G401 (cell line): ENCODE measurements at places on chromosomes 3 and 15.

DNA sequence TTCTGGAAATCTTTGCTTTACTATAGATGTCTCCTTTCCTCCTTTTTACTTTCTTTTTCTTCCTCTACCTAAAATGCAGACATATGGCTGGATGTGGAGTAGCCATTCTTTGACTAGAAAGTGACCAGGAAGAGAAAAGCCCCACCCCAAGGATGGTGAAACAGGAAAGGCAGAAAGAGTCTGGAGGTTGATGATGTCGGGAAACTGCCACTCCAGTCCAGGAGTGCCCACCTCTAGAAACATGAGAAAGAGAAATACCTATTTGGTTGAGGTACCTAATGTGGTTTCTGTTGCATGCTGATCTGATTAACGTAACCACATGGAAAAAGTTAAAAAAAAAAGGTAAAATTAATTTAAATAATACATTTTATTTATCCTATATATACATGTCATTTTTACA is 55.2 kb upstream of the SSR3 start:
- DNase-seq = no peak

GRCh38 chr15:44084770-44085169 is 110.3 kb downstream of the FRMD5 start:
- no peak for DNase-seq

DNA sequence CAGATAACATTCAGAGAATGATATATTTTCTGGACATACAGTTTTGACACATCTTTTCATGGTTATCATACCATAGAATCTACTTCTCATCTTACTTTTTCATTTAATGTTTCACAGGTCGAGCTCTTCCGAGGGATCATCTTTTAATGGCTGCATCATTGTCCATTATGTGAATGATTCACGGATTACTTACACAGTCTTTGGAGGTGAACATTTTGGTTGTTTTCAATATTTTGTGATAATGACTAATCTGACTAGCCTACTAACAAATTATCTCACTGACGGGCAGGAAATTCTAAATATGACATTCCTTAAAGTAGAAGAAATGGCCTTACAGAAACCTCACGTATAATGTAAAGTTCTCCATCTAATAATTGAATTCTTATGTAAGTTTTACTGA is 209.1 kb upstream of the STRIT1 start:
- no peak for DNase-seq

DNA sequence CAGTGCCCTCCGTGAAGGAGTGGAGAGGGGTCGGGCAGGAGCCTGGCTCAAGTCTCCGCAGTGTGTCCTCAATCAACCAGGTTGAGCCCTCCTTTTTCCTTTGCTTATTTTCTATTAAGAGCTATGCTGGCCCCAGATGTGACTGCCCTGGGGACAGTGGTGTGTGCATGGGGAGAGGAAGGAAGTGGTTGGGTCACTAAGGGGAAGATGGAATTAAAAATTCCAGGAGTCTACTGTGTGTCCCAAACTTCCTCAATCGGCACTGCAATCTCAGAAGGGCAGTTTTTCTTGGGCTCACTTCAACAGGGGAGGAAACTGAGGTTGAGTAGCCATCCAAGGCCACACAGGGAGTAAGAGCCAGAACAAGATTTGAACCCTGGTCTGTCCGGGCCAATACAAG is 13.7 kb upstream of the GRIP2 start:
- no peak for DNase-seq

- no peak for DNase-seq
These were observed 118.0 kb downstream of the IQCH start for GRCh38 chr15:67372543-67372942.

- DNase-seq = no peak
These were observed 145.1 kb downstream of the SEMA6D start for GRCh38 chr15:47862402-47862801.

DNA sequence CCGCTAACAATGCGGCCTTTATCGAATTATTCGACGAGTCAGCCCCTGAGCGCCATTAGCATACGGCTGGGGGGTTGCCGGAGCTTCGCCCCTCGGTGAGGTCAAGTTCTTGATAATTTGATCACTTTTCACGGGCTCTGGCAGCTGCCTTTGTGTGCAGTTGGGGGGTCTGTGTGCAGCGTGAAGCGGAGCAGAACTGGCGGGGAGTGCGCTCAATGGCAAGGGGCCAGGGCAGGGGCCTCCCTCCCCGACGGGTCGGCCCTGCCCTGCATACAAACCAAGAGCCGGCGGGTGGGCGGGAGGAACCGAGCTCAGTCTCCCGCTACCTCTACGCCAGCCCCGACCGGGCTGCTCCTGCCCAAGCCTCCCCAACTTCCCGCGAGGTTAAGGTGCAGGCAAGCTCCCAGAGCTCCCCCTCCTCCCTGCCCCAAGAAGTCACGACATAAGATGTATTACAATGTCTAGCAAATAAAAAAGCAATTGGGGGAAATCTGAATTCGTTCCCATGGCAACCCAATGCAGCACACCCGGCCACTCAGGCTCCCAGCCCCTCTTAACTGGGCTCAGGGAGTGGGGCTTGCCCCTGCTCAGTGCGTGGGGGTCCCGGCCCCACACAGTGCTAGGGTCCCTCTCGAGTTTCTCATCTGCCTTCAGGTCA is 34.1 kb upstream of the POLG start:
- DNase-seq = no peak

- no peak for DNase-seq
These were observed 107.9 kb downstream of the P3H2 start for GRCh38 chr3:190012784-190013183.

DNA sequence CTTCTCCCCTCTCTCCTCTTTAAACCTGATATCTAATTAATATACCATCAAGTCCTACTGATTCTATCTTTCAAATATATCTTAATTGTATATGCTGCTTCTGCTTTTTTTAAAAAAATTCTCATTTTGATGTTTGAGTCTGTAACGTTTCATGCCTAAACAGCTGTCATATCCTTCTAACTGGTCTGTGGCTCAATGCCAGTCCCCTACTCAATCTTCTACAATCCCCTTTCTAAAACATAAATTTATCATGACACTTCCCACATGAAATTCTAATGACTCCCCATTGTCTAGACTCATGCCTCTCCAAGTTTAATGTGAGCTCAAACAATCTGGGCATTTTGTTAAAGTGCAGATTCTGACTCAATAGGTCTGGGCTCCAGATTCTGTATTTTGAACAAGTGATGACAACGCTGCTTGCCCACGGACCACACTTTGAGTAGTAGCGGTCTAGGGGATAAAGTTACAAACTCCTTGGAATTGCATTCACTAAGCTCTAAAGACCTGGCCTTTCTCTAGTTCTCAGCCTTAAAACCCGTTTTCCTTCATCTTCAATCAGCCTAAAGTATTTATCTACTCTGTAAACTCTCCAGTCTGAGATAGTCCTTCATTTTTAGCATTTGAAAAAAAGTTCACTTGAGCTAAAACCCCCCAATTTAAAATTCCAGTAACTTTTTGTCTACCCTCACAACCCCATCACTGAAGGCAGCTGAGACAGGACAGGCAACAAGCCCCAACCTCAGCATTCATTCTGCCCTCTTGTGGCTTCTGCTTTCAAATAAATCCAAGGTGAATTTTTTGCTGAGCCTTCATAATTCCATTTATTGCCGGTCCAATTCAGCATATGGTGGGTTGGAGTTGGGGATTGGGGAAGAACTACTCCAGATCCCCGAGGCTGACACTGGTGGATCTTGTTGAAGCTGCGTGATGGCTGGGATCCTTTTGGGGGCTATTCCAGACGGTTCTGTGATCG is 88.1 kb upstream of the THRB start:
- DNase-seq = no peak

GRCh38 chr3:18127859-18128681 is 297.1 kb downstream of the SATB1 start:
- no peak for DNase-seq

GRCh38 chr15:46956881-46957280 is 760.4 kb upstream of the SEMA6D start:
- no peak for DNase-seq

GRCh38 chr3:52194485-52195290 is 3.3 kb upstream of the ALAS1 start:
- DNase-seq = no peak

DNA sequence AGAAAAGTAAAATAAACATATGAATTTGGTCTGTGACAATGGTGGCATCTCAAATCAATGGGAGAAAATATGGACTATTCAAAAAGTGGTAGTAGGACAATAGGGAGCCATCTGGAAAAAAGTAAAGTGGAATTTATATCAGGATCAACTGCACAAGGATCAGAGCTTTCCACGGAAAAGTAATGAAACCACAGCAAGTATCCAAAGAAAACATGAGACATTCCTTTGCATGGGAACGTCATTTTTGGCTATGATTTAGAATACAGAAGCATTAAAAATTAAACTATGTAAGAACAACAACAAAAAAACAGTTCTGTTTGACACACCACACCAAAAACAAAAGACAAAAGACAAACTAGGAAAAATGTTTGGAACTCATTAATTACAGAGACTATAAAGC is 18.7 kb downstream of the CRBN start:
- no peak for DNase-seq

GRCh38 chr15:86336051-86336788 is 256.5 kb downstream of the AGBL1 start:
- DNase-seq = no peak

- DNase-seq = no peak
These were observed 8.5 kb upstream of the MUC4 start for GRCh38 chr3:195820186-195820585.

DNA sequence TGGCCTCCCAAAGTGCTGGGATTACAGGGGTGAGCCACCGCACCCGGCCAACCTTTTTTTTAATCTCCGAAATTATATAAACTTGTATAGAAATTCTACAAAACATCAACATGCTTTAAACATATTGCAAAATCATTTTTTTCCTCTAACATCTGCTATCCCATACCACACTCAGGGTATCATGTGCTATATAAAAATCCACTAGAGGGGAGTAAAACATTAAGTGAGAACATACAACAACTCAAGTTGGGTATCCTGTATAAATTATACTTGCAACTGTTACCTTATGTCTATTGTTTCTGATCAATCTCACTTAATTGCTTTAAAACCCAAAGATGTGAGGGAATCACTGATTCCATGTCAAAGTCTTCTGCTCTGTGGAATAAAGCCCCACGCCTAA is 71.9 kb upstream of the FBN1 start:
- DNase-seq = no peak

DNA sequence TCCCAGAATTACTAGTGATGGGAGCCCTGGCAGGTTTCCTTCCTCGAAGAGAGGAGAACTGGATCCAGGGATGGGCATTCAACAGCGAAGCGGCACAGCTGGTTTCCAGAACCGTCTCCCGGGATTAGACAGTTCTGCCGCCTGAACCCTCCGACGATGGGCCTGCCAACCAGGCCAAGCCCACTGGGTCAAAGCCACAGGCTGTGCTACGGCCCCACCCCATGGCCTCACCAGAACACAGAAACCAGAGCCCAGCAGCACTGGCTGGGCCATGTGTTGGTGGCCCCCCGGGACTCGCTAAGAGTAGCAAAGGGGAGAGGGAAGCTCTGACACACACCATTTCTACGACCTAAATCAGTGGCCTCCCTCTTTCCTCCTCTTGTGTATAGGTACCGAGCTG is 2.2 kb downstream of the C15orf62 start:
- no peak for DNase-seq

GRCh38 chr3:193662757-193663322 is 69.8 kb downstream of the OPA1 start:
- no peak for DNase-seq

DNA sequence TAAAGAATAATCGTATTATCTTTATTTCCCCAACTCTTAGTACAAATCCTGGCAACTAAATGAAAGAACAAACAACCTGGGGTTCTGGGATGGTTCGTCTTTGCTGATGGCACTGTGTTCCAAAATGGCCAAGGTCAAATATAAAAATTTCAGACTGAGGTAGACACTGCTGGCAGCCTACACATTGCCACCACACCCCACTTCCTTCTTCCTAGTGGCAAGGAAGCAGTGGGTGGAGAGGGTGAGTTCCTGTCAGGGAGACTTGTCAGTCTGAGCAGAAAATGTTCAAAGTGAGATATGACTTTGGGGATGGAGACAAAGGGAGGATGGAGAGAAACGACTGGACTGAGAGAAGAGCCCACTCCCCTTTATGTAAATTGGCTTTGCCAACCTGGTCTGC is 69.6 kb downstream of the LMCD1 start:
- DNase-seq = no peak

- DNase-seq = no peak
These were observed 8.6 kb upstream of the CACNA1D start for GRCh38 chr3:53485675-53486403.

DNA sequence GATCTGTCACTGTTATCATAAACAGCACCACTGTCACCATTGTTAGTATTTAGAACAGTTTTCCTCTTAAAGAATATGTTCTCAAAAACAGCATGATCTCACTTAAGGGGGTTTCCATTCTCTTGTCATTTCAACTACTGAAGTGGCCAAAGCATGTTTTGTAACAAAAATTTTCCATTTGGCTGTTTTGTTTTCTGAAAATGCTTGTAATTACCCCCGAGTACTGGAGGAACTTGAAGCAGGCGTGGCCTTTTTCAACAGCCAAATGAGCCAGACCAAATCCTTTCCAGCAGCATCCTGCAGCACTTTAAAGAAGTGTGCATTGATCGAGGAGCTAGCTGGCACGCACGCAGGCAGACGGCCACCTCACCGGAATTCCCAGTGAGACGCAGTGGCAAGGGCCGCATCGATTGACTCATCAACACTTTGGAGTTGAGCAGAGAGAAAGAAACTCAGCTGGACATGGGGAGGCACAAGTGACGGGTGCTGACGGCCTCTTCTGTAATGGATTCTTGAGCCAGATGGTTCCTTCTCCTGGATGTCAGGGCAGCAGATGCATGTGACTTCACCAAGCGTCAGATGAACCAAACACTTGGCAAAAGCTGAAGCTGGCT is 234.3 kb upstream of the IGF1R start:
- no peak for DNase-seq

GRCh38 chr15:96053031-96053780 is 277.3 kb upstream of the NR2F2 start:
- peak; percentile 20 for DNase-seq

DNA sequence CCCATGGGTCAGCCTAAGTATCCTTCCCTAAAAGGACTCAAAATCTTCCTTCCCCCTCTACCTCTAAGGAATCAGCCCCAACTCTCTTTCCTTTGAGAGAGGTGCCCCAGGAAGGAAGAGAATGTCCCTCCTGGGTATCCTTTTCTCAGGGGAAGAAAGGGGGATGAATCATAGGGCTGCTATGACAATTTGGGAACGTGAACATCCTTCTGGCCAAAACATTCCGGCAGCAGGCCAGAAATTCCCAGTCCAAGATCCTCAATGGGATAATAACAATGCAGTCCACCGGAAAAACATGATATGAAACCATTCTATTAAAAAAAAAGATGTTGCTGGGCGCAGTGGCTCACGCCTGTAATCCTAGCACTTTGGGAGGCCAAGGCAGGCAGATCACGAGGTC is 50.8 kb upstream of the CACNA2D3 start:
- no peak for DNase-seq

- DNase-seq = no peak
These were observed 12.8 kb downstream of the RBP2 start for GRCh38 chr3:139463466-139463865.

GRCh38 chr3:7657214-7658112 is 796.5 kb downstream of the GRM7 start:
- no peak for DNase-seq

GRCh38 chr3:89268059-89268458 is 160.6 kb downstream of the EPHA3 start:
- no peak for DNase-seq

GRCh38 chr3:146156095-146156494 is 4.9 kb downstream of the PLOD2 start:
- DNase-seq = peak; percentile 62

GRCh38 chr15:56496635-56497034 is 31.7 kb upstream of the MNS1 start:
- peak; percentile 75 for DNase-seq
